CD4-positive, alpha-beta T cell treated with Interleukin-6 for 4 hours (primary cell): ENCODE measurements at places on chromosomes 1 and 21.

DNA sequence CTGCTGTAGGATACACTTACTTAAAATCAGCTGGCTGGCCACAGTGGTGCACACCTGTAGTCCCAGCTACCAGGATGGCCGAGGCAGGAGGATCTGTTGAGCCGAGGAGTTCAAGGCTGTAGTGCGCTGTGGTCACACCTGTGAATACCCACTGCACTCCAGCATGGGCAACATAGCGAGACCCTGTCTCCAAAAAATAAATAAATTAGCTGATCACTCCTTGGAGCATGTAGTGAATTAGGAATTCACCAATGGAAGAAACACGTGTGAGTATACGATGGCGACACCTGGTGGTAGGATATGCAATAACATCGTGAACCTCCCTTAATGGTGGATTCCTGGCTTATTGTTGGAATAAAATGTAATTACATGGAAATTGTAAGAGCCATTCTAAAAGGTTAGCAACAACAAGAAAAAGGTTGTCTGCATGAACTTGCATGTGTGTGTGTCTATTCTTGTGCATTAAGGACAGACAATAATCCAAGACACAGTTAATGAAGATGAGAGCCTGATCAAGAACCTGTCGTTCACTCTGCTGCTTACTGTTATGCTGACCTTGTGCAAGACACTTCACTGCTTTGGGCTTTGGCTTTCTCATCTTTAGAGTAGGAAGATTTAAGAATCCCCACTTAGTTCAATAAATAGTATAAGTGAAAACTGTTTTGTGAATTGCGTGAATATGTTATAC, 38.6 kb upstream of the COX20 start:
- DNase-seq = peak; percentile 70

GRCh38 chr1:165496501-165496900, 47.3 kb upstream of the LRRC52 start:
- no peak for DNase-seq

DNA sequence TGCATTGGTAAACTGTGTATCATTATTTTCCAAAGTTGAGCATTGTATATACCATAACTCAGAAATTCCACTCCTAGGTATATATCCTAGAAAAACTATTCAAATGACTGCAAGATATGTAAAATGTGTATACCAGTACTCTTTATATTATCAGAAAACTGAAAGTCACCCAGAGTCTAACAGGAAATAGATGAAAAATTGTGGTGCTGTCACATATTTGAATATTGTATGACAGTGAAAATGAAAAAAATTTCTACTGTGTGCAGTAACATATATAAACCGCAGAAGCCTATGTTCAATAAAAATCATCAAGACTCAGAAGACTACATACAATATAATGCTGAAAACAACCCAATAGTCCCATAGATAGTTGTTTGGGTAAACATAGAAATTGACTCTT, 74.4 kb upstream of the LYPLAL1 start:
- no peak for DNase-seq

GRCh38 chr1:23371987-23372880, 2.6 kb upstream of the ZNF436 start:
- DNase-seq = no peak

DNA sequence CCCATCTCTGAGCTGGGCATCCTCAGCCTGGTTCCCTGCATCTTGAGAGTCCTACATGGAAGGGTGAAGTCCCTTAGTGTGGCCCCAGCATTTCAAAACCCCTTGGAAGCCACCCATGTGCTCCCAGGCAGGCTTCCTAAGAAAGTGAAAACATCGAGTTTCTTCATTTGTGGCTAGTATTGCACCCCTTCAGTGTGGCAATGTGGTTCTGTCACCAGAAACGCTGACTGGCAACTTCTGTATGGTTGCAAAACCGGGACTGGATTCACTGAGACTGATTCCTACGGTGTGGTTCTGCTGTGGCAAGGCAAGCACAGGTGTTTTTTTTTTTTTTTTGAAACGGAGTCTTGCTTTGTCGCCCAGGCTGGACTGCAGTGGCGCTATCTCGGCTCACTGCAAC, 9.0 kb upstream of the IFNGR2 start:
- no peak for DNase-seq

- peak; percentile 29 for DNase-seq
Observed at GRCh38 chr1:244273845-244274619, 177.7 kb downstream of the ADSS2 start.

DNA sequence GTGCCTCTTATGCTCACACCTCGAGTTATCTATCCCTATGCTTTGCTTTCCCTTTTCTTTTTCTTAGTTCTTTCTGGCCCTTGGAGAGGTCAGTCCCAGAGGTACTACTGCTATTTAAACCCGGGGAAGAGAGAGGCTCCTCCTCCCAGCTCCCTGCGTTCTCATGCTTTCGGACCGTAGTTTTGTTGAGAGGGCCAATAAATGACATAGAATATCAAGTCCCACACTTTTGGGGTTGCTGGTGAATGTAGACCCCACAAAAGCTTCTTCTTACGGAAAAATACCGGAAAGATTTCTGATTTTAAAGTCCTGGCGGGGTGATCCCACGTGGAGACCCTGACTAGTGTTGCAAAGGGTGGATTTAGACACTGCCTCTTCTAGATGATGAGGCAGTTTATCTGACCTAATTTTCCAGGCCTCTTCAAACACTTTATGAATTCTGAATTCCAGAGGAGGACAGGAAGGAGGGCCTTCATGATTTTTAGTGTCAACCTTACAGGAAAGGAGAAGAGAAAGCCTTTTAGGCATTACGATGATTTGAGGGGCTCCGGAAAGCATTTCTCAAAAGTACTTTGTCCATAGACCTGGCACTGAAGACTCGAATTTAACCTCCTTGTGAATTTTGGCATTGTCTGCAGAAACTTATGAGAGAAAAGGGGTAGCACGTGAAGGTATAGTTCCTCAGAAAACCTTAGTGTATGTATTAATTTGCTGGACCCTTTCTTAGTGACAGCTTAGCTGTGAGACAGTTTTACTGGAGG, 694 bp downstream of the TMEM167B start:
- no peak for DNase-seq

GRCh38 chr1:151472856-151473731, 13.8 kb upstream of the POGZ start:
- peak; percentile 28 for DNase-seq

GRCh38 chr1:168708698-168709404, 20.2 kb downstream of the DPT start:
- no peak for DNase-seq

GRCh38 chr1:208074353-208074752, 163.4 kb upstream of the CD34 start:
- DNase-seq = no peak

DNA sequence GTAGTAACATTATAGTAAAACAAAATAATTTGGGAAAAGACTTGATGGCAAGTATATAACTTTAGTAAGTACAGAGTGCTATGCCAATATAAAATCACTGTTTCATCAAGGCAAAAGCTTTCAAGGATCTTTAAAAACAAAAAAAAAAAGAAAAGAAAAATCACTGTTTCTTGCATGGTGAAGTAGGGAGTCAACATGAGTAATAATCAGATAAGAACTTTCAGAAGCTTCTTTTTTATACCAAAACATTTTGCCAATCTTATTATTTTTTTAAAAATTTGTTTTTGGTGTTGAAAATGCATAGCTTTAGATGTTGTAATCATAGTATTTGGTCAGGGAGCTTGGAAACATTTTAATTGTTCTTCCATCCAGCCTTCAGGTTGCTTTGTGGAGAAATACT, 37.2 kb downstream of the CAMSAP2 start:
- no peak for DNase-seq

- DNase-seq = no peak
Observed at GRCh38 chr1:154519591-154519991, 17.4 kb upstream of the SHE start.

DNA sequence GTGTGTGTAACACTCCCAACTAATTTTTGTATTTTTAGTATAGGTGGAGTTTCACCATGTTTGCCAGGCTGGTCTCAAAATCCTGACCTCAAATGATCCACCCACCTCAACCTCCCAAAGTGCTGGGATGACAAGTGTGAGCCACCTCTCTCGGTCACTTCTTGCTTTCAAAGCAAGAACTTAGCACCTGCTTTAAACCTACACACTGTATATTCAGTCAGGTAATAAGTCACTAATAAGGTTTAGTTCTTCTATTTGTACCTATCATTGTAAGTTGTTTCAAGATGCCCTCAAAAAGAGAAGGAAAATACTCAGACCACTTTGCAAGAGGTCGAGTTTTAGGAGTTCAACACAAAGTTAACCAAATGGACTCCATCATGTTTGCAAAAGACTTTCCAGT, 431.3 kb downstream of the MRPL39 start:
- DNase-seq = no peak

- DNase-seq = no peak
Observed at GRCh38 chr1:11564237-11564636, 85.3 kb downstream of the DISP3 start.

DNA sequence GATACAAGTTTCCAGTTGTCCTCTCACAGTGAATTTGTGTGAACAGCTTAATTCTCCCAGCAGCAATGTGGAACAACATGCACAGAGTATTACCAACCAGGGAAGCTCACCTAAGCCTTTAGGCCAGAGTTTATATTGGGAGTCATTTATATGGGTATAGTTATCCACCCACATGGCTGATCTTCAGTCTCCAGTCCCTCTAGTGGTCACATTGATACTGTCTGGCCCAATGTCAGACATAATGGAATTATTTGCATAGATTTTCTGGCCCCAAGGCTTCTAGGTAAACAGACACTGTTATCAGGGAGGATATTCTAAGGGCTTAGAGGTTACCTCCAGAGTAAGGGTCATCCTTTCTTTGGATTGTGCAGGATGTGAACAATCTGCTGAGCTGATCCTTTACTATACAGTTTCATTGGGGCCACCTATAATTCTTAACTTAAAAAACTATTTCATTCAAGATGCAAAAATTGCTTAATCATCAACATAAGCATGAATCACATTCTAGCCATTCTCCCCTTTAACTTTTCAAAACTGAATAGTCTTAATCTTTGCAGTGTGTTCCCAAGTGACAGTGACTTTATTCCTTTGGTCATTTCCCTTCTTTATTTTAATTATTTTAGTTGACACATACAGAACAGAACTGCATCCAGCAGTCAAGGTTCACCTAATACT, 210.9 kb downstream of the LTN1 start:
- no peak for DNase-seq

DNA sequence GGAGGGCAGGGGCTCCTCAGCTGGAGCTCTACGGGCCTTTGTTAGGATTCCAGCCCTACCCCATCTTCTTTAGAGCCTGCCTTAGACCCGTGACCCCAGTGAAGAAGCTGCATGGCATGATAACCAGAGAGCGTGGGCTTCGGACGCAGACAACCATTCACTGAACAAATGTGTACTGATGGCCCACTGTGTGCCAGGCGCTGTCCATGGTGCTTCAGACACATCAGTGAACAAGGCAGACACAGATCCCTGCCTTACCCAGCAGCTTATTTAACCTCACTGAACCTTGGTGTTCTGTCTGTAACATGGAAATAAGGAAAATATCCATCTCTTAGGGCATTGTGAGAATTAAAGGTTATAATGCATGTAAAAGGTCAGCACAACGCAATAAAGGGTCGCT, 9.5 kb downstream of the CHIT1 start:
- no peak for DNase-seq

- DNase-seq = no peak
Observed at GRCh38 chr1:91685994-91686393, 185.3 kb downstream of the CDC7 start.

DNA sequence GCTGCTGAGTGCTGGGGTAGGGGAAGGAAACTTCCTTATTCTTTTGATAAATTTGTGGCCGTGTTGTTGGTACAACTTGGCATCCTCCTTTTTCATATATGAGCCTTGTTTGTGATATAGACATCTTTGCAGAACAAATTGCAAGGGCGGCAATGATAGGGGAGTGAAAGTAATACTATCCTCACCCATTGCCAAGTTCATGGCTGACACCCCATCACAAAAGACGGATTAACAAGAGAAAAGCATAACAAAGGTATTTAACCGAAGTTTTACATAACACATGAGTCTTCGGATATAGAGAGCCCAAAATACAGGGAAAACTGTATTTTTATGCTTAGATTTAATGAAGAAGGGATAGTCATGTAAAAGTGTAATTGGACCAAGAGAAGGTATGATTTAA, 86.3 kb upstream of the TMPRSS2 start:
- DNase-seq = no peak

- DNase-seq = no peak
Observed at GRCh38 chr21:37704751-37705150, 211.5 kb downstream of the KCNJ6 start.

DNA sequence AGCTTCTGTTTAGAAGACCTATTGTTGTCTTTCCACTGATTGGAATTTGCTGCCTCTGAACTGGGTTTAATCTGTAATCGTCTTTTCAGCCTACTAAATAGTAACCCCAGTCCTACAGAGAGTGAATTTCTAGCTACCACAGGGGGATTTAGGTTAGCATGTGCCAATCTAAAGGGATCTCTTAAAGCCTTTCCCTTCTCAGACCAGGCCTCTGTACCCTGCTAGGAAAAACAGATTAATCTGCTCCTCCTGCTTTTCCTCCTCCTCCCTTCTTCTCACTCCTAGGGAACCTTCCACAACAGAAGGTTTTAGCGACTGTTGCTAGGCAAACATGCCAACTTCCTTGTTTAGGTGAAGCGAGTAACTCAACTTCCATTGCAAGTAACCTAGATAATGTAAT, 1.3 kb upstream of the RC3H1 start:
- DNase-seq = no peak

DNA sequence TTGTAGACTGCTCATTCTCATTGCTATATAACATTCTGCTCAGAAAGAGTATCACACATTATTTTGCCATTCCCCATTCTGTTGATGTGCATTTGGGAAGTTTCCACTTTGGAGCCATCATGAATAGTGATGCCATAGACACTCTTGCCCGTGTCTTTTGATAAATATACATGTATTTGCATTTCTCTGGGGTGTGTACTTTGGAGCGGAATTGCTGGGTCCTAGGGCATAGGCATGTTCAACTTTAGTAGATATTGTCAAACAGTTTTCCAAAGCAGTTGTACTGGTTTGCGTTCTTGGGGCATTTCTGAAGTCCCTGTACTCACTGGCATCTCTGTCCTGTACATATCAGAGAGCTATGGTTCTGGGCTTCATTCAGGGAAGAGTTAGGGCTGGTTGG, 52.1 kb downstream of the PIK3CD start:
- no peak for DNase-seq

DNA sequence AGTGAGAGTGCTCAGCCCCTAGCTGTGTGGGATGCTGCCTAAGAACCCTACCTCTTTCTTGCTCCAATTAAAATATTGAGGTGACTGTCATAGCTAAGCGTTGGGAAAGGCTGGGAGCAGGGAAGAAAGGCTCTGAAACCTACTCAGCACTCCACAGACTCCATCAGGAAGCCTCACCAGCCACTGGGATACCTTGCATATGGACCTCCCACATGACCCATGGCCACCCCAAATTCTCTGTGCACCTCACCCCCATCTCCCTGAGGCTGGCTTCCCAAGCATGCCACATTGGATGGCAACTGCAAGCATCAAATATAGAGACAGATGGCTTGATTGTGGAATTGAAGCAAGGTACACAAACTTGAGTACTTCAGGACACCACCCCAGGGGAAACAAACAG, 41.8 kb downstream of the FLVCR1 start:
- DNase-seq = no peak

- DNase-seq = no peak
Observed at GRCh38 chr1:193438771-193439170, 252.4 kb upstream of the B3GALT2 start.
